ENCODE measurements at places on chromosomes 3 and 15.

- DNase-seq, result no peak
Measured at GRCh38 chr3:32630266-32630665, 54.7 kb upstream of the CNOT10 start.

DNA sequence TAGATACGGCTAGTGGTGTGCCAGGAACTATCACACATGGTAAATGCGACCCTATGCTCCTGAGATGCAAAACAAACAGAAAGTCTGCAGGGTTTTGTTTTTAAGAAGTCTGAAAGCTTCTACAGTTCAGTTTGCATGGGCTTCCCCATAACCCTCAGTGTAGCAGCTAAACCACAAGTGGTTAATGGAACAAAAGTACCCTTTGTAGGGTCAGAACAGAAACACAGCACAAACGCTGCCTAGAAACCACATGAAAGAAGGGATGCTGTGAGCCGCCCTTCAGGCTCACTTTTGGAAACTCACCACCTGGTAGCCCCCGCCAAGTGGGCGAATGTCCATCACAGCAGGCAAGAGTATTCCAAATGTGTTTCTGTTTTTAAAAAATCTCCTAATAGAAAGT lies 46.2 kb downstream of the CTDSPL start:
- DNase-seq, result peak; percentile 5

- DNase-seq, result no peak
Measured at GRCh38 chr3:42339321-42339720, 71.1 kb downstream of the LYZL4 start.

DNA sequence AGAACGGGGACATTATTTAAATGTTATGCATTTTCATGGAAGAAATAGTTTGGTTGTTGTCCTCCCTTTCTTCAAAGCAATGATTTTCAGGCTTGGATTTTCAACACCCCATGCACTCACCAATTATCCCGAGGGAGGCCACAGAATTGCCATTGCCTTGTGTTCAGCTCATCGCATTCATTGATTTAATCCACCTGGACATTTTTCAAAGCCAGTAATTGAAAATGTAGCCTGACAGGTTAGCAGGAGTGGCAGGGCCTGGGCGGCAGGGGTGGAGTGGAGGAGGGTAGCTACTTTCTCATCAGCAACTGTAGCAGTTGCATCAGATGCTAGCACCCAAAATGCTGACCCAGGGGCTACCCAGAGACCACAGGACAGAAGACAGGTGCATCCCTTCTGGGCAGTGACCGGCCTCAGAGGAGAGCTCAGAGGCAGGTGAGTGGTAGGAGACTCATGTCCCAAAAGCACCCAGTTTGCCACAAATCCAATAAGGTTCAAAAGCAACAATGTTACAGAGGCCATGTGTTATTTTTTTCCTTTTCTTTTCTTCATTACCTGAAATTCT lies 242.4 kb downstream of the CD47 start:
- no peak for DNase-seq
